Hindlimb muscle (tissue), 1 donor: ENCODE measurements at places on chromosomes 6 and 20. TPM values are rescaled to one million over a fixed set of nuclear protein-coding genes. Genes with fewer than 3 reads are reported as not detected.

The LY86 gene
- 3.3 TPM for polyA plus RNA-seq

The PERP gene
- polyA plus RNA-seq, result 2.3 TPM

The SIRPA gene
- polyA plus RNA-seq, result 41.6 TPM

The PPP1R14C gene
- 37.9 TPM for polyA plus RNA-seq

The RAET1E gene
- polyA plus RNA-seq, result 0.45 TPM

The ZSCAN16 gene
- polyA plus RNA-seq, result 4.0 TPM

The MOCS1 gene
- polyA plus RNA-seq, result 8.6 TPM

The CCR6 gene
- not detected for polyA plus RNA-seq

The COL21A1 gene
- polyA plus RNA-seq, result 103 TPM

The WFDC12 gene
- polyA plus RNA-seq, result not detected

The MAPK13 gene
- 6.8 TPM for polyA plus RNA-seq

The MED20 gene
- 19.7 TPM for polyA plus RNA-seq

The PLA2G7 gene
- 4.7 TPM for polyA plus RNA-seq

The BPIFA1 gene
- polyA plus RNA-seq, result not detected

The TMEM244 gene
- not detected for polyA plus RNA-seq

The ULBP2 gene
- not detected for polyA plus RNA-seq

The MCHR2 gene
- not detected for polyA plus RNA-seq
